ENCODE measurements at places on chromosomes 16 and 17.

GRCh38 chr16:57600048-57600835 is 28.2 kb upstream of the ADGRG1 start:
- H3K4me1 ChIP-seq, result no peaks in the 10 kb centered on the region
- H3K36me3 ChIP-seq, result no peaks in the 10 kb centered on the region
- H3K27me3 ChIP-seq, result no peaks in the 10 kb centered on the region
- H3K4me3 ChIP-seq, result no peak overlapping the region
- H3K27ac ChIP-seq, result no peak overlapping the region

GRCh38 chr17:59853168-59853918 is 39.4 kb downstream of the TUBD1 start:
- H3K27me3 ChIP-seq, result no peaks in the 10 kb centered on the region
- peaks cover 48% of the 10 kb centered on the region for H3K4me1 ChIP-seq
- H3K4me3 ChIP-seq, result no peak overlapping the region
- peak overlapping the region; percentile 87 for H3K27ac ChIP-seq

GRCh38 chr17:19805006-19805405 is 56.9 kb upstream of the ALDH3A1 start:
- H3K27me3 ChIP-seq, result no peaks in the 10 kb centered on the region
- H3K27ac ChIP-seq, result no peak overlapping the region
- peaks cover 31% of the 10 kb centered on the region for H3K36me3 ChIP-seq
- no peak overlapping the region for H3K4me3 ChIP-seq
- no peak for DNase-seq

DNA sequence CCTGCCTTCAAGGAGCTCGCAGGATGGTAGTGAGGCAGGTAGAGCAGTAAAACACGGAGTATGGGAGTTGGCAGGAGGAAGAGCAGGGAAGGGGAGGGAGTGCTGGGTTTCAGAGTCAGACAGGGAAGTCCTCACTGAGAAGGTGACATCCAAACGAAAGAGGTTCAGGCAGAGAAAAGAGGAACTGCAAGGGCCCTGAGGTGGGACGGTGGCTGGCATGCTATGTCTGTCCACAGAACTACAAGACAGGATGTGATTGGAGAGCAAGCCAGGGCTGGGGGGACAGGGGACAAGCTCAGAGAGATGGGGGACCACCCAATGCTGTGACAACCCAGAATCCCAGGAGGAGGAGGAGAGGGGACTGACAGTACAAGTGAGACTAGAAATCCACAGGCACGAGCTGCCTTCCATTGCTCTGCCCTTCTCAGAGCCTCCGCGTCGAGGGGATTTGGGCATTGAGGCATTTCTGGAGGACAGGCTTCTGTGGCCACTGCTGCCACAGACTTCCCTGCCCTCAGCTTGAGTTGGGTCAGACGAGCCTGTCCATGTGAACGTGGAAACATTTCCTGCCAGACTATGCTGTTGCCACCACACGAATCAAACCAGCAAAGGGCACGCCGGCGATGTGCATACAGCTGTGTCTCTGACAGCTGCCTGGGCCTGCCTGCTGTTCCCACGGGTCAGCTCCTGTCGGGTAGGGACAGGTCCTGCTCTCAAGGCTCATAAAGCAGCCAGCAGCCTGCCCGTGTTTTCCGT is 100.1 kb downstream of the RAB11FIP4 start:
- H3K36me3 ChIP-seq, result no peaks in the 10 kb centered on the region
- no peak overlapping the region for H3K27ac ChIP-seq
- no peaks in the 10 kb centered on the region for H3K27me3 ChIP-seq
- no peak for DNase-seq

- H3K27me3 ChIP-seq, result peaks cover 20% of the 10 kb centered on the region
- H3K4me1 ChIP-seq, result peaks cover 3% of the 10 kb centered on the region
- DNase-seq, result no peak
- H3K4me3 ChIP-seq, result peak overlapping the region; percentile 44
- no peak overlapping the region for H3K27ac ChIP-seq
- no peaks in the 10 kb centered on the region for H3K36me3 ChIP-seq
Observed at GRCh38 chr16:2339521-2340484, 725 bp downstream of the ABCA3 start.

DNA sequence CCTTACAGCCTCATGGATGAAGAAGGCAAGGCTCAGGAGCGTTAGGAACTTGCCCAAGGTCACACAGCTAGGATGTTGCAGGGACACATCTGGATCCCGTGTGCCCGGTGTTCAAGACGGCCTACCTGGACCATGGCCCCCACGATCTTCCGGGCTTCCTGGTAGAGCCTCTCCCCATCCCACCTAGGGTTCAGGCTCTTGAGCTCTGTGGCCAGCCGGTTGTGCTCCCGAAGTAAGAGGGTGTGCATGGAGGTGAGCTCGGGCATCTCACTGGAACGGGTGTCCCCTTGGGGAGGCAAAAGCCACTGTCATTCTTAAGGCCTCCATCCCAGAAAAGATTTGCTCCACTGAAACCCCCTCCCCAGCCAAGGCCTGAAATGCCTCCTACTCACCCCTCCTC is 5.3 kb downstream of the MPO start:
- H3K36me3 ChIP-seq, result no peaks in the 10 kb centered on the region
- DNase-seq, result no peak
- no peak overlapping the region for H3K27ac ChIP-seq
- peaks cover 28% of the 10 kb centered on the region for H3K27me3 ChIP-seq
- H3K4me1 ChIP-seq, result no peaks in the 10 kb centered on the region
